Breast epithelium (tissue), 4 donors: ENCODE measurements at places on chromosomes 3 and 15. TPM values are rescaled to one million over a fixed set of nuclear protein-coding genes. Genes with fewer than 3 reads are reported as not detected.

GRCh38 chr3:8632402-8633237 lies 12.0 kb downstream of the SSUH2 start:
- DNase-seq = no peak

- no peak for DNase-seq
Measured at GRCh38 chr15:84813435-84813834, 3.7 kb upstream of the ALPK3 start.

- peak; percentile 55 for DNase-seq
Measured at GRCh38 chr15:92869263-92869940, 30.7 kb upstream of the CHD2 start.

DNA sequence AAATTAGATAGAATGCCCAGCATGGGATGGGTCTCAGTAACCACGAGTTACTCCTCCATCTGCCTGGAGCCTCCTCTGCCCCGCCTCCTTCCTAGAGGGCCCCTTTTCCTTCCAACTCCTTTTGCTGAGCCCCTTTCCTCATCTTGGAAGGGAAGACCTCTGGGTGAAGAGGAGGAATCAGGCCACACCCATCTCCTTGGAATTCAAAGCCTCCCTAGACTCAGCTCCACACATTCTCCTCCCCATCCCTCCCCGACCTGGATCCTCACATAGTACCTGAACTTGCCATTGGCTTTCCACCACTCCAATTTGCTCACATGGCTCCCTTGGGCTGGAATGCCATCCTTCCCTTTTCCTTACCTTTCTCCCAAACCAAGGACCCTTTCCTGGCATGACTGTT lies 128.8 kb downstream of the SMAD6 start:
- DNase-seq = no peak

Gene PIGB
- 11.5 TPM for total RNA-seq

Gene SMAD6
- 22.6 TPM for total RNA-seq

DNA sequence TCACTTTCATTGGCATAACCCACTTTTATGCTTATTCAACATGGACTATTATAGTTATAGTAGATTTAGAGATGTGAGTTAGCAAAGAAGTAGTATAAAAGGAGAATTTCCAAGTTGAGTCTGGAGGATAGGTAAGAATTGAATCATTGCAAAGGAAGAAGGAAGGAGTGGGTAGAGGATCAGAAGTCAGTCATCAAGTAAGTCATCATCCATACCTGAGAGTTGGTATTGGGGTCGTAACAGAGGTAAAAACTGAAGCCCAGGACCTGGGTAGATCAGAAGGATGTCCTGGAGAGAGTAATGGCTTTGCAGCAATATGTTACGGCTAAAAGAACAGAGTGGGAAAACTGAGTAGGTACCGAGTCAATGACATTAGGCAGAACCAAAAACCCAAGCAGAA lies 265.7 kb downstream of the SUCLG2 start:
- DNase-seq = no peak

DNA sequence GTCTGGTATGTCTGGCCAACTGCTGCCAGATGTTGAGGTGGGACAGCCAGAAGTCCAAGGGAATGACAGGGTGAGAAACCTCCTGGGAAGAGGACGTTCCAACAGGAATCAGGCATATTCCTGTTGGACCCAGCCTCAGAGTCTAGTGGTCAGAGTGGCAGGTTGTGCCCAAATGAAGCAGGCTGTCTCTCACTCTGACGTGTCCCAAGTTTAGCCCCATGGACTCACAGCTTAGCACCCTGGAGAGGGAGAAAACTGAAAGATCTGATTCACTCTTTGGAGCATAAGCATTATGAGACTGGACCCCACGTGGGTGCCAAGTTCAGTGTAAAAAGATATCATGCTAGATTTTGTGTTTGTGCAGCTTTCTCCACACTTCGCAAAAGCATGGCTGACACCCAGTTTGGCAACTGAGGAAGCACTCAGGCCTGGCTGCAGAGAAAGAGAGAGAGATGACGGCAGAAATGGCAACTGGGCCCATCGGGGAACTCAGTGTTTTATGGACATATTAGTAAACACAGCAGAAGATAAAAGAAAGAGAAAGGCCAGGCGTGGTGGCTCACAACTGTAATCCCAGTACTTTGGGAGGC lies 88.2 kb upstream of the LMCD1 start:
- DNase-seq = no peak

- DNase-seq = no peak
Measured at GRCh38 chr3:83934192-83935021, 1024.4 kb upstream of the CADM2 start.

- DNase-seq = no peak
Measured at GRCh38 chr3:177482048-177482691, 284.9 kb upstream of the TBL1XR1 start.

Gene ACSBG1
- total RNA-seq = 1.9 TPM

DNA sequence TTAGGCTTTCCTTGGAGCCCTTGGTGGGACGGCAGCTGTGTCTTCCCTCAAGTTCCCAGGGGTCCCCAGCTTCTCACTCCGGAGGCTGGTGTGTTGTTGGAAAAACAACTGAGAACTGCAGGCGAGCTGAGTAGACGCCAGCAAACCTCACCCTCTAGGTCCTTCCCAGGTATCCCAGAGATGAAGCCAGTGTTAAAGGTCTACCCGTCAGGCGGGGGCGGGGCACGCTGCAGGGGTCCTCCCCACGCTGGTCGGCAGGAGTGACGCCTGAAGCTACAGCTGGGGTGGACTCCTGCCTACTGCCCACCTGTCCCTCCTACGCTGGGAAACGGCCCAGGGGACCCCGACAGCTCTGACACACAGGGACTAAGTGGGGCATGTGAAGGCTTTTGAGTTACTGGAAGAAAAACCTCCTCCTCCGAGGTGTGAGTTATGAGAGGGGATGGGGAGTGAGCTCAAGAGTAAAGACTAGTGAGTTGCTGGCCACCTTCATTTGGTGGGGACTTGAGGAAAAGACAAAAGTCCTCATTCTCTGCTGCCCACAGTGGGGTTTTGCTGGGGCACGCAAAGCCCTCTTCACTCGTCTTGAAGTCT lies 32.2 kb upstream of the SNRPA1 start:
- DNase-seq = no peak
